Stimulated activated CD4-positive, alpha-beta T cell treated with anti-CD3 and anti-CD28 coated beads, Interleukin-4, amount 100 ng/mL, for 1 hour (primary cell): ENCODE measurements at places on chromosomes 6 and 20.

- DNase-seq: no peak
Measured at GRCh38 chr6:44285552-44286284, 15.5 kb downstream of the TMEM151B start.

DNA sequence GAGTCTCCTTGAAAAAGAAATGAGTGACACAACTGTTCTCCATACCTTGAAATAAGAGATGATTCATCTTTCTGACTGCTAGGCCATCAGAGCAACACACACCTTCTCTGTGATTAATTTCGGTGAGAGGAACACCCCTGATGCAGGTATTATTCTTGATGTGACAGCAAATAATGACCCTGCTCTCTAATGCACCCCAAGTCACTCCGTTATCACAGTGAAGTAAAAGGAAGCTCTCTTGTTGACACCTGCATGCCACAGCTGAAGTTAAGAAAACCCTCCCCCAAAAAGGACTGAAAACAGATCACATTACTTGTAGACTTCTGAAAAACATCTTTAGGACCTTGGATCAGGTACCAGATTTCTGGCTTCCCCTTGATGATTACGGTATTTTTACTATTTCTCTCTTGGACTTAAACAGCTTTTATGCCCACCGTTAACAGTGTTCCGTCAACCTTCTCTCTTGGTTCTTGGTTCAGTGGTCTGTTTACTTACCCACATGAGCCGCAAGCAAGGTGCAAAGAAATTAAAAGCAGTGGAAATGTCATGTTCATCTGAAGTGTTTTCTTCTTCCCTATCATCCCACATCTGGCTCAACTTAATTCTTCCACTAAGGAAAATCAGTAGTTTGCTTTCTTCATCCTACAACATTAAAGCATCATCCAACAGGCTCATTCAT lies 249.7 kb downstream of the GMPR start:
- DNase-seq: no peak

- DNase-seq: no peak
Measured at GRCh38 chr20:49389854-49390253, 92.6 kb downstream of the KCNB1 start.

DNA sequence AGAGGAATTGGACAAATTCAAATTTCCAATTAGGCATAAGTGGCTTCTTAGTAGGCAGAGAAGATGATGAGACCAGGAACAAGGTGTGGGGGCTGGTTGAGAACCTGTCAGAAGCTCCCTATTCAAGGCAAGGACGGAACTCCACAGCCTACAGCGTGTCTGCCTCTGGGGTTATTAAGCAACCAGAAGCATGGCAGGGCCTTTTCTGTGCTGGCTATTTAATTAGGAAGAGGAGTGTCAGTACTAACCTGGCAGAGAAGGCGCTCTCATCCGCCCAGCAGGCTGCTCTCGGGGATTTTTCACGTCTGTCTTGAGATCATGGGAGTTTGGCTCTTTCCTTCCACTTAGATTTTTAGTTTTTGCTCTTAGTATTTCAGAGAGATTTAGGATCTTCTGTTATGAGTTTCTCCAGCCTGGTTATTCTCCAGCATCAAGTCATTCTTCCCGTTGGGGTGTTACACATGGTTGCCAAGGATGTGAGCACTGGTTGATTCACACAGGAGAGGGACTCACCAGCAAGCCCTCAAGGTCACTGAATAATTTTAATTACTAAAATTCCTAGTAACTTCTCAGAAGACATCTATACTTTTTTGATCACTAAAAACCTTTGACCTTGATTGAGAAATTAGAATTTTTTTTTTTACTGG lies 23.9 kb downstream of the ADTRP start:
- DNase-seq: no peak
